ENCODE measurements at places on chromosomes 2 and 18.

DNA sequence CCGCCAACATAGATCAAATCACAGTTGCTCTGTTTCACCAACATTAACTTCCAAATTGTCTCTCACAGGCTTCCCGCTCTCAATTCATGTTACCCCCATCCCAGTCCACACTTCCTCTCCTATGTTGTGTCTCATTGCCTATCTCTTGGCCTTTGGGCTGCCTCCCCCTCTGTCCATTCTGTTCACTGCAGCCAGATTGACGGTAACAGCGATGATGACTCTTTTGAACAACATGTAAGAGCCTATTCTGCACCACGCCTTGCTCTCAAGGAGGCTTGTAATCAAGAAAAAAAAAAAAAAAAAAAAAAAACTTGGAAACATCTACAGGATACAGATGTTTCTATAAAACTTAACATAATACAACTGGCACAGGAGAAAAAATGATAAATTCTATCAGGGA lies 77.3 kb upstream of the RMDN2 start:
- DNase-seq, result no peak

GRCh38 chr2:124039762-124040291 lies 14.7 kb downstream of the CNTNAP5 start:
- no peak for DNase-seq

- no peak for DNase-seq
These were observed 59.2 kb downstream of the PIEZO2 start for GRCh38 chr18:11089931-11090715.

DNA sequence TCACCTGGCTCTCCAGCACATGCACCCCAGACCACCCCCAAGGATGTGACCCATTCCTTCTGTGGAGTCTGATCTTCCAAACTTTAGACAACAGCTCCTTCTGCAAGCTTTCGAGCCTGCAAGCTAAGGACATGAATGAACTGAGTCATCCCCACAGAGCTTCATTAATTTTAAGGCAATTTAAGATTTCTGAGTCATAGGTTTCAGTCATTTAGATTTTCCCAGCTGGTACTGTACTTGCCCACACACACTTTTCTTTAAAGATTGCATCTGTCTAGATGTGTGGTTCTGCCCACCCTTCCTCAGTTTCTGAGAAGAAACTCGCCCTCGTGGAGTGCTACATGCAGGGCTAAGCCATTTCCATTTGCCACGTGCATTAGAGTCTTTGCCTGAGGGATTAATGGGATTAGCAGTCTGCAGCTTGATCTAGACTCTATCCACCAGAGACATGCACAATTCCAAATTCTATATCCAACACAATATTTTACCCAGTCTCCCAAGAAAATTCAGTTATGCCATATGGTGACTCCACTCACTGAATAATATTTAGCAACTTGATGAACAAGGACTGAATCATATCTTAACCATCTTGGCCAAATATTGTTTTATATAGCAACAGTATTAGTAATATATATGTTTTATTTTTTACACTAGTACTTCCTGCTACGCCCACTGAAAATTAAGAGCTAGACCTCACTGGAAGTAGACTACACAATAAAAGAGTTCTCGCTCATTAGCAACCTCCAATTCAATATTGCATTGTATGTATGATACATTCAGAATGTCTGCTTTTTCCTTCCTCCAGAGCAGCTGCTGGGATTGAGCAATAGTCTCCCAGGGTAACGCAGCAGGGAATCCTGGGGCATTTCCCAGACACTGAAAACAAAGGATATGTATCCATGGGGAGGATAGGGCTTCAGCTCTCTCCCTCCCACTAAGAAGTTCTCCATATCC lies 14.3 kb upstream of the TRIB2 start:
- DNase-seq, result no peak

All from CD4-positive, alpha-beta T cell treated with Interleukin-21 for 1 hour (primary cell).